Mucosa of descending colon (tissue), 3 donors: ENCODE measurements at places on chromosomes 7 and 10. TPM values are rescaled to one million over a fixed set of nuclear protein-coding genes. Genes with fewer than 3 reads are reported as not detected.

The TRIM73 gene
- total RNA-seq, result 3.2 TPM

DNA sequence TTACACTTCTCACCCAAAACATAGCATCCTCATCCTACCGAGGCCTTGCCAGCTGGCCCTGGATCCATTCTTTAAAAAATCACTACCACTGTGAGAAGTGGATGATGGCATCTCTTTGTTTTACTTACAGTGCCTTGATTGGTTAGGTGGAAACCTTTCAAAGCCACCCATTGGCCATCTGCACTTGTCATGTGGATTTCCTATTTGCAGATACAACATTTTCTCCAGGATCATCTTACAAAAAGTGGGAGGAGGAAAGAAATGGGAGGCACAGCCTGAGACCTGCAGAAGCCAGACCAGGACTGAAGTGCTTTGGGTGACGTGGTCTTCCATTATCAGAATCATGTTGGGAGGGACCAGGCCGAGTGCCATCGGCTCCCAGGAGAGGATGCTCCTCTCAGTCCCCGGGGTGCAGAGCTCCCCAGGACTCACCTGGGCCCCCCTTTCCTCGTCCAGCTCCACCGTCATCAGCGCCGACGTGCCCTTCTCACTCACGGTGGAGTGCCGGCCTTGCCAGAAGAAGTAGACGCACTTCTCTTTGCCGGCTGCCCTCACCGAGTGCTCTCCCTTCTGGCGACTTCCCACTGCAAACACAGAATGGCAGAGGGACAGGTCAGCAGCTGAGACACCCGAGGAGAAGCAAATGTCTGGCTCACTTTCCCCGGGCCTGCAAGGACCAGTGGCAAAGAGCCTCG is 161.2 kb downstream of the SVIL start:
- no peak for DNase-seq

DNA sequence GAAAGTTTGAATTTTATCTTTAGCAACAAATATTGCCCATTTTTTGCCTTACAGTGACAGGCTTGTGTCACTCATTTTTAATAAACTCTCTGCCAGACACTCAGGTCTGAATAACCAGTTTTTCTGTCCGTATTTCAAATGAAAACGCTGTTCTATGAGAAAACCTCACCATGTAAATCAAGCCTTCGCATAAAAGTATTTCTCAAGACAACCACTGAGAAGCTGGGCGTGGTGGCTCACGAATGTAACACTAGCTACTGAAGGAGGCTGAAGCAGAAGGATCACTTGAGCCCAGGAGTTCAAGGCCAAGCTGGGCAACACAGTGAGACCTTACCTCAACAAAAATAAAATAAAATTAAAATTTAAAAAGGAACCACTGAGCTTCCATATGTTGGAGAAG is 339.3 kb downstream of the PARD3 start:
- DNase-seq, result no peak

DNA sequence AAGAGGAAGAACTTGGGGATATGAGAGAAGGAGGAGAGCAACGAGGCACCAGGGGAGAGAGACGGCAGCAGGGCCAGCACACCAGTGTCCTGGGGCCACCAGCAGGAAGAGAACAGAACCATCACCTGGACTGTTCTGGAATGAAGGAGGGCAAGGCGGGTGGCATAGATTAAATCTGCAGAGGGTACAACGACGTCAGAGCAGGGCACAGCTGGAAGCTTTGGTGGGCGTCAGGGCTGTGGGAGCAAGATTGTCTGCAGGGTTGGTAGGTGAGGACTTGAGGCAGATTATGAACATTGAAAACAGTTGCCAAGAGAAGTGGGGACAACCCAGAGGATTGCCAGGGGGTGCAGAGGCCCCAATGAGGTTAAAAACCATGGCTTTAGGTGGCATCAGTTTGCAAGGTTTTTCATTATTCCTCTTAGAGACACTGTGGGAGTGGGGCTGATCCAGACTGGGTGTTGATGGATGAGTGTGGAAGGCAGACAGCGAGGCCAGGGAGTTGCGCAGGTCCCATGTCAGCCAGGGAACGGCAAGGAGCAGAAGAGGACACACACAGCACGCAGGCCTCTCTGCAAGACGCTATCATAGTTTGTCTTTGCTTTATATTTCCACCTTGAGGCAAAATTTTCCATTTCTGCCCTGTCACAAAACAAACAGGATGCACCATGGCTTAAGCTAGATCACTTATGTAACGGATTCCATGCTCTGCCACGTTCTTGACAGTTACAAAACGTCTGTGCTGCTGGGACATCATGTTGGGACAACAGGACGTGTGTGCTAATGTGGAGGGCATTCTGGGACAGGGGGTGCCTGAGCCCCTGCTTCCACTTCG is 52.5 kb upstream of the LEP start:
- no peak for DNase-seq

GRCh38 chr10:110815354-110816004 is 56.2 kb upstream of the PDCD4 start:
- DNase-seq, result no peak

GRCh38 chr7:114936471-114936870 is 14.6 kb downstream of the MDFIC start:
- no peak for DNase-seq

- DNase-seq, result no peak
Observed at GRCh38 chr10:113357681-113358300, 195.1 kb upstream of the HABP2 start.
